PC-9 (cell line): ENCODE measurements at places on chromosomes 3 and 15. TPM values are rescaled to one million over a fixed set of nuclear protein-coding genes. Genes with fewer than 3 reads are reported as not detected.

Gene GCNT3
- 0.52 and 0.80 TPM in 2 replicates for total RNA-seq

Gene SKOR1
- total RNA-seq, result 0.13 and 0.40 TPM in 2 replicates

GRCh38 chr3:142904639-142905436, 16.0 kb upstream of the PCOLCE2 start:
- no peak overlapping the region for H3K4me3 ChIP-seq
- no peaks in the 10 kb centered on the region for H3K4me1 ChIP-seq
- no peaks in the 10 kb centered on the region for H3K36me3 ChIP-seq
- H3K27ac ChIP-seq, result no peak overlapping the region

- H3K4me3 ChIP-seq, result no peak overlapping the region
- peaks cover 28% of the 10 kb centered on the region for H3K4me1 ChIP-seq
- no peaks in the 10 kb centered on the region for H3K36me3 ChIP-seq
Observed at GRCh38 chr3:175746308-175746707, 887.2 kb downstream of the NAALADL2 start.

GRCh38 chr3:39515681-39516441, 48.4 kb downstream of the MOBP start:
- no peak for DNase-seq
- H3K4me1 ChIP-seq, result no peaks in the 10 kb centered on the region
- no peaks in the 10 kb centered on the region for H3K36me3 ChIP-seq
- peaks cover 23% of the 10 kb centered on the region for H3K27me3 ChIP-seq

DNA sequence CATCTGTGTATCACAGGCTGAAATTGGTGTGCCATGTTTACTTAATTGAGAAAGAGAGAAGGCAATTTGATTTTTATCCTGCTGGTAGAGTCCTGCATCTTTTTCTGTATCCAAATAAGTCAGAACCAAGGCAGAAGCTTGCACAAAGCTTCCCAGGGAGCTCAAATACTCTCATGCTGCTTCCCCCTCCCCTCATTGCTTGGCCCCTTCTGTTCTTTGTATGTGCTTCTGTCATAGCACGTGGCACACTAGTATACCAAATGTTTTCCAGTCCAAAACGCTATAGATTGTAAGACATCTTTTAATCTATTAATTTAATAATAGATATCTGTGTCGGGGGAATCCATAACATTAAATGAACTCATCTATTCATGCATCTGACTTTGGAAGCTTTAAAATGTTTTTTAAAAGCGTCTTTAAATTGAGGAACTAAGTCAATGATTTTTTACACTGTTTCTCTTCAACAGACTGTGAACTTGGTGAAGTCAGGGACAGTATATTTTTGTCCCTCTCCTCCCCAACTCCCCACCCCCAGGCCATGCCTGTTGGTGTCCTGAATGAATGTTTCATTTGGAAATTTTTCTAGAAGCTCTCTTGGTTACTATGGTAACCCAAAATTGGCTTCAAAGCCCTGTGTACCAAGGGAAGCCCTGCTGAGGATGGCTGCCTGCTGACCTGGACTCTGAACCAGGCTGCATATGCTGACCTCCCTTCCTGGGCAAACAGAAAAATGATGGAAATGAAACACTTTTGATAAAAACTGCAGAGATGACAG, 26.2 kb upstream of the SLC35G2 start:
- H3K27ac ChIP-seq, result no peak overlapping the region
- DNase-seq, result no peak
- no peaks in the 10 kb centered on the region for H3K36me3 ChIP-seq
- H3K27me3 ChIP-seq, result no peaks in the 10 kb centered on the region
- H3K4me1 ChIP-seq, result no peaks in the 10 kb centered on the region
- no peak overlapping the region for H3K4me3 ChIP-seq

GRCh38 chr15:68417051-68417450, 14.9 kb downstream of the ITGA11 start:
- no peaks in the 10 kb centered on the region for H3K27me3 ChIP-seq
- no peaks in the 10 kb centered on the region for H3K4me1 ChIP-seq
- no peak overlapping the region for H3K27ac ChIP-seq
- no peaks in the 10 kb centered on the region for H3K36me3 ChIP-seq
- no peak overlapping the region for H3K4me3 ChIP-seq
- DNase-seq, result no peak

- no peak overlapping the region for H3K4me3 ChIP-seq
- no peaks in the 10 kb centered on the region for H3K4me1 ChIP-seq
- H3K27ac ChIP-seq, result no peak overlapping the region
Observed at GRCh38 chr15:35603856-35604255, 57.9 kb upstream of the DPH6 start.

DNA sequence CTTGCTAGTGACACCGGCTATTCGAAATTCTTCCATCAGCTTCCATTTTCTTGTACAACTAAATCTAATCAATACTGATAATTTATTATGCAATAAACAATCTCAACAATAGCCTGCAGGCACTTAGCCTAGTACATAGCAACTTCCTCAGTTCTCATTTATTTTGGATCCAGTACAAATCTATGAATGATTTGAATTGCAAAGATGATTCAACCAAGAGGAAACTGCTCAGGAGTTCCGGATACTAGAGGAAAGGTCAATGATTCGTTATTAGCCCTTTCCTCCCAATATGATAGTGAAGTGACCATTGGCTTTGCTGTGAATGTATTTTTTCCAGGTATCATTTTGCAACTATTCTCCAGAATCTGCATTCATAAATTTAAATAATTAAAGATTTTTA, 827.0 kb downstream of the CADM2 start:
- H3K36me3 ChIP-seq, result no peaks in the 10 kb centered on the region
- no peak for DNase-seq
- no peak overlapping the region for H3K27ac ChIP-seq
- H3K27me3 ChIP-seq, result no peaks in the 10 kb centered on the region
- no peaks in the 10 kb centered on the region for H3K4me1 ChIP-seq
- H3K4me3 ChIP-seq, result no peak overlapping the region
